ENCODE measurements at places on chromosomes 6 and 20.

DNA sequence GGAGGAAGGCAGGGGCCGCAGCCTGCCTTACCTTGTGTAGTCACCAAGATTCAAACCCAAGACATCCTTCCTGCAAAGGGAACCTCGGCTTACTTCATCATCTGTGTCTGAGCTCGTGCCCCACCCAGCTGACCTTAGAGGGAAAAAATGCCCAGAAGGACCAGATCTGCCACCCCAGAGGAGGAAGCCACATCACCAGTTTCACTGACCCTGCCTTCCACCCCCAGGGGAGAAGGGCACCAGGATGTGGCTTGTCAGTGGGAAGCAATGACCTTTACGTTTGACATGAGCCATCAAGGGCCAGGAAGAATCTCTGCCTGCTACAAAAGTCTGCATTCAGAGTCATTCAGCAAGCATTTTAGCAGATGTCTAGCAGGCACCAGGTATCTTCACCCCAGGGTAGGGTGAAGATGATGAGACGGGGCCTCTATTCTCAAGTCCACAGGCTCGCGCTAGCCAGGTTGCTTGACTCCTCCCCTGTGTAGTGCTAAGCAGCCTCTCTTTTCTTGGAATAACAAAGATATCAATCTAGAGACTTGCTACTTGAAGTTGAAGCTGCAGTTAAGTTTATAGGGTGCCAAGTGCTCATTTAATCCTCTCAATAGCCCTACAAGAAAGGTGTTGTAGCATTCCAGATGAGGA, 28.1 kb downstream of the HM13 start:
- DNase-seq: no peak

GRCh38 chr6:123448306-123448884, 188.4 kb downstream of the TRDN start:
- DNase-seq: no peak

- no peak for DNase-seq
These were observed 115.1 kb upstream of the JAG1 start for GRCh38 chr20:10788877-10789276.

DNA sequence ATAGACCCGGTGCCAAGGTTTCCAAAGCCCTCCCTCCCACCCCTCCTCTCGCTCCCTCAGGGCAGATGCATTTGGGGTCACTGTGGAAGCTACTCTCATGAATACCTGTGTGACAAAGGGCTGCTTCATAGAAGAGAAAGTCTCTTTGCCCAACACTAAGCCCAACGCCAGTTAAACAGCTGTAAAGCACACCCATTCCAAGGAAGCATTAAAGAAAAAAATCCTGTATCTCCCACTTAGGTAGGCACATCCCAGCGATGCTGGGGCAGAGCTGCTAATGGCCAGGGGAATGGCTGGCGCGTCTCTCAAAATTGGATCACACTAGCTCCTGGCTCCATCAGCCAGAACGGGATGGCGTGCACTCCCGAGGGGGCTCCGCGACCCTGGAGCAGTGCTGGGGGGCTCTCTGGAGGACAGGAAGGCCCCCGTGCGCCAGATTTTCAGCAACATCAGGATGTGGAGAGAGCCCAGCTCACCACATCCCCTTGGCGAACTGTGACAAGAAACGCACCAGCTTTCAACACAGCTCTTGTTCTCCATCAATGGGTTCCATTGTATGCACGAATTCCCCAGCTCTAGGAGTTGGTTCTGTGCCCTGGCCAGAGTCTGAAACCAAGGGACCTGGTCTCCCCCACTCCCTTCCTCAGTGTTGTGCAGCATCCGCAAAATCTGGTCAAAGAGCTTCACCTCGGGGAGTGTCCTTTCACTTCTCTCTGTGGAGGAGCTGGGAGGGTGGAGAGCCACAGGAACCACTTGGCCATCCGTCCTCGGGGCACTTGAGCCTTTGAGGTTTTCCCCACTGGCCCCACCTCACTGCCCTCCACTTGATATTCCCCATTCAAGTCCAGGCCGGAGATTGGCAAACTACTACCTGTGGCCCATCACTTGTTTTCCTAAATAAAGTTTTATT, 74.1 kb downstream of the TFAP2C start:
- no peak for DNase-seq

DNA sequence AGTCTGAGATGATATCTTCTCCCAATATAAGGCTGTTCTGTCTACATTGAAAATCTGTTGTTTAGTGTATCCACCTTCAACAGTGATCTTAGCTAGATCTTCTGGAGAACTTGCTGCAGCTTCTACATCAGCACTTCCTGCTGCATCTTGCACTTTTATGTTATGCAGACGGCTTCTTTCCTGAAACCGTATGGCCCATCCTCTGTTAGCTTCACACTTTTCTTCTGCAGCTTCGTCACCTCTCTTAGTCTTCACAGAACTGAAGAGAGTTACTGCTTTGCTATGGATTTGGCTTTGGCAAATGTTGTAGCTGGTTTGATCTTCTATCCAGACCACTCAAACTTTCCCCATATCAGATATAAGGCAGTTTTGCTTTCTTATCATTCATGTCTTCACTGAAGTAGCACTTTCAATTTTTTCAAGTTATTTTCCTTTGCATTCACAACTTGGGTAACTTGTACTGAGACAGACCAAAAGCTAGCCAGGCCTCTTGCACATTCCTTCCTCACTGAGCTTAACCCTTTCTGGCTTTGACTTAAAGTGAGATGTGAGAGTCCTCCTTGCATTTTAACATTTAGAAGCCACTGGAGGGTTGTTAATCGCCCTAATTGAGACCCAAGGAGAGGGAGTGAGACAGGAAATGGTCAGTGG, 110.1 kb downstream of the PREP start:
- no peak for DNase-seq

DNA sequence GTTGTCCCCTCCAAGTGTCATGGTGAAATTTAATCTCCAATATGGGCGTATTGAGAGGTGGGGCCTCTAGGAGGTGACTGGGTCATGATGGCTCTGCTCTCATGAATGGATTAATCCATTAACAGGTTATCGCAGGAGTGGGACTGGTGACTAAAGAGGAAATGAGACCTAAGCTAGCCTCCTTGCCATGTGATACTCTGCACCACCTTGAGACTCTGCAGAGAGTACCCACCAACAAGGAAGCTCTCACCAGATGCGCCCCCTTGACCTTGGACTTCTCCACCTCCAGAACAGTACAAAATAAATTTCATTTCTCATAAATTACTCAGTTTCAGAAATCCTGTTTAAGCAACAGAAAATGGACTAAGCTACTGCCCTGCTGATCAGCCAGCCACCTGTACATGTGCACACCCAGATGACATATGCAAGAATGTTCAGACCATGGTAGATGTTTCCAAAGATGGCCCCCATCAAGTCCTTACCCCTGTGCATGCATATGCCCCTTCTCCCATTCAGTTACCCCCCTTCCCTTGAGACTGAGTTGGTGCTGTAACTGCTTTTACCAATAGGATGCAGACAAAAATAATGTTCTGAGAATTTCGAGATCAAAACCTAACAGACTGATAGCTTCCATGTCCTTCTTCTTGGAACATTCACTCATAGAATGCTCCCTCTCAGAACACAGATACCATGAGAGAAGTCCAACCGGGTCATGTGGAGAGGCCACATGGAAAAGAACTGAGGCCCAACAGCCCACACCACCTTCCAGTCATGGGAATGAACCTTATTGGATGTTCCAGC, 28.4 kb downstream of the MAP3K5 start:
- DNase-seq: no peak

- DNase-seq: no peak
These were observed 27.8 kb upstream of the CENPW start for GRCh38 chr6:126312013-126312665.

All from sciatic nerve (tissue), 2 donors.